ENCODE measurements at places on chromosomes 13 and 19.

DNA sequence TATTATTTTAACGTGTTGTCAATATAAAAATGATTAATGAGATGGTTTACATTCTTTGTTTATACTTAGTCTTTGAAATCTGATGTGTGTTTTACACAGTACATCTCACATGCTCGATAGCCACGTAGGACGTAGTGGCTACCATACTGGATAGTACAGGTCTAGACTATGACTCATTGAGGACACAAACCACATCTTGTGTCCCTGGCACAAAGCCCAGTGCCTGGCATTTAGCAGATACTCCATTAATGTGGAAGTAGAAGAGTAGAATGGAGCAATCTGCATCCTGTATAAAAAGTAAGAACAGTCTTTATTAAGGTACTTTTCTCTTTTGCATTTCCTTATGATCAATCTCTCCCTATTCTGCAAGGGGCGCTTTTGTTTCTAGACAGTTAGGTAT, 49.0 kb upstream of the FRY start:
- no peak for DNase-seq

- DNase-seq: no peak
These were observed 671.0 kb downstream of the SLITRK1 start for GRCh38 chr13:83211301-83211700.

GRCh38 chr13:40488869-40489391, 177.5 kb downstream of the FOXO1 start:
- DNase-seq: no peak

- no peak for DNase-seq
These were observed 20.0 kb downstream of the DIAPH3 start for GRCh38 chr13:60143775-60144174.

DNA sequence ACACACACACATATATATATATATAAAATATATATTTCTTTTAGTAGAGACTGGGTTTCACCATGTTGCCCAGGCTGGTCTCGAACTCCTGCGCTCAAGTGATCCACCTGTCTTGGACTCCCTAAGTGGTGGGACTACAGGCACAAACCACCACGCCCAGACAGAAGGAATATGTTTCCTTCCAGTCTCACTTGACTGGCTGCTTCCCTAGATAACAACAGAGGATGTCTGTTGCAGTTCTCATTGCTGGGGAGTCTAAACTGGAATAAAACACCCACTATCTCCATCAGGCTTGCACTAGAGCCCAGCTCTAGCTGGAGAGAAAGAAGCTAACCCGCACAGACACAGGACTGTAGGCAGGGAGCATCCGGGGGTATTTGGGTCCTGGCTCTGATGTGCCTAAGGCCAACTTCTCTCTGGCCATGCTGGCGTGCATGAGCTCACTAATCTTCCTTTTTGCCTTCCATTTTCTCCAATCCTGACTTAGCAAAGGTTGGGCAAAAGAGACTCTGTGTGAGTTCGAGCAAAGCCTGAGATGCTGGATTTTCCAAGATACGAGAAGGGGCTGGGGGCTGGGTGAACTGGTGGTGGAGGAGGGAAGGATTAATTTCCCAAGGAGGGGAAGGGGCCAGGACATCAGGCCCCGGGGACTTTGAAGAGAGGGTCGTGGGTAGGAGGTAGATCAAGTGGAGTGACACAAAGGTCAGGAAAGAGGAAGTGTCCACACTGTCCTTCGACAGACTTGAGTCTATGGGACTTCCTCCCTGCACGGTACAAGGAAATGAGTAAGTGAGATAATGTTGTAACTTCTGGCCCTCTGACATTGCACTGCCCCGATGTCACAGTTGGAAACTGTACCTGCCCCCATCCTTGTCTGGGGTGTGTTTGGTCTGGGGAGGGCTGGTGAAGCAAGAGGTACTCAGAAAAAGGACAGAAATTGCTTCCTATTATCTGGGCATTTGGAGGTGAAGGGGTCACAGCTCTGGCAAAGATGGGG, 22.5 kb upstream of the ALOX5AP start:
- peak; percentile 19 for DNase-seq
